ENCODE measurements at places on chromosomes 11 and 22.

DNA sequence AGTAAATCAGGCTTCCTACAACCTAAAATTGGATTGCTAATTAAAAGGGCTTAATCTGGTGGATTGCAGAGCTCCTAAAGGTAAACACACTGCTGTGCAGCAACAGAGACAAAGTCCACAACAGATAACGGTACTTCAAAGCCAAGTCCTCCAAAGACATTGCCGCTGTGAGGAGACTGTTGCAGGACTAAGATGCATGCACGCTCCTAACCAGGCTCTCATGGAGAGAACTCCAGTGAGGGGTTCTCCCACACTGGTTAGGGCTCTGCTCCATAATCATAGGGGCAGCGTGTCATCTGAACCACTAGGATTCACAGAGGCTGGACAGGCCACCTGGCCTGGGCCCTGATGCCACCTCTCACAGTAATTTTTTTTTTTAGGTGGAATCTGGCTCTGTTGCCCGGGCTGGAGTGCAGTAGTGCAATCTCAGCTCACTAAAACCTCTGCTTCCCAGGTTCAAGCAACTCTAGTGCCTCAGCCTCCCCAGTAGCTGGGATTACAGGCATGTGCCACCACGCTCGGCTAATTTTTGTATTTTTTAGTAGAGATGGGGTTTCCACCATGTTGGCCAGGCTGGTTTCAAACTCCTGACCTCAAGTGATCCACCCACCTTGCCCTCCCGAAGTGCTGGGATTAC, 56.9 kb upstream of the ARFGAP3 start:
- DNase-seq, result no peak

DNA sequence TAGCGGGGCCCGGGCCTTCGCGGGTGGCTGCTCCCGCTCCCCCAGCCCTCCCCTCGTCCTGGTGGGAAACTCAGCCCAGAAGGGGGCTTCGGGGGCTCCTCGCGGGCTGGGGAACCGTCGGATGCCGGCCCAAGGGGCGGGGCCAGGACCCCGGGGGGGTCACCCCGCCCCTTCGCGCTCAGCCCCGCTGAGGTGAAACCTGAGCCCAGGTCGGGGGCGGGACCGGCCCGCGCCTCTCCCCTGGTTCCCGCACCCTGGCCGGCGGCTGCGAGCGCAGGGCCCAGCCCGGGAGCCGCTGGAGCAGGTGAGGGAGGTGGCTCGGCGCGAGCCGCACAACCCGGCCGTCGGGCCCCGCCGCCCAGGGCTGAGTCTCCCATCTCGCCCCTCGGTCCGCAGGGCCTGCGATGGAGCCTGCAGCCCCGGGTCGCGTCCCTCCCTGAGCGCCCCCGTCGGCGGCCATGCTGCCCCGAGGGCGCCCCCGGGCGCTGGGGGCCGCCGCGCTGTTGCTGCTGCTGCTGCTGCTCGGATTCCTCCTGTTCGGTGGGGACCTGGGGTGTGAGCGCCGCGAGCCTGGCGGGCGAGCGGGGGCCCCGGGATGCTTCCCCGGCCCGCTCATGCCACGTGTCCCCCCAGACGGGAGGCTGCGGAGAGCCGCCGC, at the start of gene LARGE2:
Gene LARGE2, plus strand, starts transcription at position 232 of the 658 bp plus-strand sequence. Its CDS starts 227 bp downstream, at position 459.
- peak; percentile 31 for DNase-seq

DNA sequence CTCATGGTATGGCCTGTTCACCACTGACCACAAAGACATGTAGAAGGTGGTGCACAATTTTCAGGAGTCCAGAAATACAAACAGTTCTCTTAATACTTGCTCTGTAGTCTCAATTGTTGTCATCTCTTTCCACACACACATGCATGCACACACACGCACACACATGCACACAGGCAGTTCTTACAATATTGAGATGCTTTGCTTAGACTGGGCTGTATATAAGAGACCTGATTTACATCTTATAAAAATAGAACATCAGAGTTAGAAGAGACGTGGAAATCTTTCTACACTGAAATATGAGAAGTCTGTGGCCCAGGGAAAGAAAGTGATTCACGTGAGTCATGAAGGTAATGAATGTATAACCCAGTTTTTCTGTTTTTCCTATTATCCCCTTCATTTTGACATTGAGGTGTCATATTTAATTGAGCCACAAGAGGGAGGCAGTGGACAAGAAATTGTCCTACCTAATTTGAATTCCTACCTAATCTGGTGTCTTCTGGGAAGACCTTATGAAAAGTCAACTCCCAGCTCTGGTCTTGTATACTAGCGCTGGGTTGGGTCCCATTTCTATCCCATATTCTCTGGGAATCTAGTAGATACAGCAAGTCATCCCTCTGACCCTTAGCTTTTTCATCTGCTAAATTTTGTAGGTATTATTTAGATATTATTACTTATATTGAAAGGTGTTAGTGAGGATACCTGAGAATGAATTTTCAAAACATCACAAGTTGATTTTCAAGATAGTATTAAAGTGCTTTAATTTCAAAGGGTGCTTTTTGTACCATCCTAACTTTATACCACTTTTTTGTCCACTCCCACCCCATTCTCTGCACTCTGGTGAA, 14.9 kb upstream of the MS4A4A start:
- DNase-seq, result no peak

GRCh38 chr11:85541683-85542082, 85.5 kb downstream of the DLG2 start:
- no peak for DNase-seq

GRCh38 chr11:19294444-19294843, 53.7 kb upstream of the E2F8 start:
- DNase-seq, result no peak

GRCh38 chr22:42926104-42926503, 69.0 kb upstream of the ARFGAP3 start:
- no peak for DNase-seq

GRCh38 chr22:17952273-17952801, 72.0 kb downstream of the MICAL3 start:
- no peak for DNase-seq
